Stimulated activated CD8-positive, alpha-beta memory T cell treated with anti-CD3 and anti-CD28 coated beads, Interleukin-4, amount 100 ng/mL, for 4 hours (primary cell): ENCODE measurements at places on chromosomes 16 and 17.

GRCh38 chr16:58634265-58634802, 4.7 kb upstream of the CNOT1 start:
- DNase-seq, result no peak

- no peak for DNase-seq
Measured at GRCh38 chr17:68297195-68297594, 5.9 kb downstream of the ARSG start.

DNA sequence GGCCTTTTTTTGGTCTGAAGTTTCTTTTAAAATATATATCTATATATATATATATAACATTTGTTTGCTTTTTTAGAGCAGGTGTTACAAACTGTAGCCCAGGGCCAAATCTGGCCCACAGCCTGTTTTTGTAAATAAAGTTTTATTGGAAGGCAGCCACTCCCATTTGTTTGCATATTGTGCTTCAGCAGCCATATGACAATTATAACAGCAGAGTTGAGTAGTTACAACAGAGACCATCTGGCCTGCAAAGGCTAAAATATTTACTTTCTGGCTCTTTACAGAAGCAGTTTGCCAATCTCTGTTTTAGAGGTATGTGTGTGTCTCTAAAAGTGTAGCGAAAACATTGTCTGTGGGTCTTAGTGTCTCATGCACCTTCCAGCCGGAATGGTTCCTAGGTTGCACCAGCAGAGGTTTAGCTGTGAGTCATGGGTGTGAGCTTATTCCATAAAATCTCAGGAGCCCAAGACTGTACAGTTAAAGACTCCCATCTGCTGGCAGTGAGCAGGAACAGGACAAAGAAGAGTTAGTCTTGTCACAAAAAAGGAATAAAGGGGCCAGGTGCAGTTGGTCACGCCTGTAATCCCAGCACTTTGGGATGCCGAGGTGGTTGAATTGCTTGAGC, 23.8 kb downstream of the LCMT1 start:
- DNase-seq, result no peak

- DNase-seq, result no peak
Measured at GRCh38 chr17:41639492-41640473, 15.4 kb upstream of the KRT17 start.

DNA sequence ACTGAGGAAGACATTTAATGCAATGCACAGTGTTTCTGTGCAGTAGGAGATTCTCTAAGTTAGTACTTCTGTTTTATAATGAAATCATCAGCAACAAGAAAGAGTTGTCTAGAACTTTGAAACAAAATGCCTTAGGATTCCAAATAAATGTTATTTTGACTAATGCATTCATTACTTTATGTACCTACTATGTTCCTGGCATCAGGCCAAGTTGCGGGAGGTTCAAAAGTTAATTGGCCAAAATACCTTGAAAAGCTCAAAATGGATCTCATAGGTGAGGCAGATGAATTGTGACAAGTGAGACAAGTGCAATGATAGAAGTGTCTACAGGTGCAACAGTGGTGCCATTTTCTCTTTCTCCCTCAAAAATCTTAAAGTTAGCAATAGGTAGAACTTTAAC, 289.4 kb downstream of the TOX3 start:
- no peak for DNase-seq

DNA sequence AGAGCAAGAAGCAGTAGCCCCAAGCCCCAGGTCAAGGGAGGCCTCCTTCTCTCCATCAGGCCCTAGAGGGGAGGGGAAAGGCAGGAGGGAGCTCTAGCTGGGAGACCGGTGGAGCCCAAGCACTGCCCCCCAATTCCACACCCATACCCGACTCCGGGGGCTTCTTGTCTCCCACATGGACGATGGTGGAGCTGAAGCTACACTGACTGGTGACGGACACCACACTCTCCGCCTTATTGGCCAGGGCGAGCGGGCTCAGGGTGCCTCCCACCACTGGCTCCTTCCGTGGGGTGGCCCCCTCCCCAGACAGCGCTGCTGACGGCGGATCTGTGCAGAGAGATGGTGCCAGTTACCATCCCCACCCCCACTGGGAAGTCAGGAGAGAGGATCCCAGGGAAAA, 6.4 kb downstream of the PER1 start:
- DNase-seq, result no peak

DNA sequence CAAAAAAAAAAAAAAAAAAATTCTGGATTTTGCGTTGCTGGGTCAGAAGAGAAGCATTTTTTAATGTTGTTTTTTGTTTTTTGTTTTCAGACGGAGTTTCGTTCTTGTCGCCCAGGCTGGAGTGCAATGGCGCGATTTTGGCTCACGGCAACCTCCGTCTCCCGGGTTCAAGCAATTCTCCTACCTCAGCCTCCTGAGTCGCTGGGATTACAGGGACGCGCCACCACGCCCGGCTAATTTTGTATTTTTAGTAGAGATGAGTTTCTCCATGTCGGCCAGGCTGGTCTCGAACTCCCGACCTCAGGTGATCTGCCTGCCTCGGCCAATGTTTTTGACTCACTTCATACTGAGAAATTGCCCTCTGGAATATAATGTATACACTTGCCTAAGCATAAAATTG, 11.0 kb upstream of the PAFAH1B1 start:
- no peak for DNase-seq

DNA sequence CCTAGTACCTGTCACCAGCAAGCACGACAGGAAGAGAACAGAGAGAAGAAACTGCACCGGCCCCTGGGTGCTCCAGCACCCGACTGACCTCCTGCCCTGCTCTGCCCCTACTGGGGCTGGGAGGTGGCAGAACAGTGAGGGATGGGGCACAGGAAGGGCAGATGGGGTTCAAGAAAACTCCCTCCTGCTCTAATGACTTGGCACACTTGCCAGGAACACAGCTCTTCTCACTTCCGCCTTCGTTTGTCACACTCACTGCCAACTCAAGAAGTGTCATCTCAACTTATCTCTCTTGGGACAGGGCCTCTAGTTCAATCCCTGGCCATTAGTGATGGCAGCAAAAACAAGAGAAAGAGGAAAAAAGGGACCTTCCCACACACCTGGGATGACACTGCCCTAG, 42.7 kb upstream of the ICAM2 start:
- DNase-seq, result no peak

DNA sequence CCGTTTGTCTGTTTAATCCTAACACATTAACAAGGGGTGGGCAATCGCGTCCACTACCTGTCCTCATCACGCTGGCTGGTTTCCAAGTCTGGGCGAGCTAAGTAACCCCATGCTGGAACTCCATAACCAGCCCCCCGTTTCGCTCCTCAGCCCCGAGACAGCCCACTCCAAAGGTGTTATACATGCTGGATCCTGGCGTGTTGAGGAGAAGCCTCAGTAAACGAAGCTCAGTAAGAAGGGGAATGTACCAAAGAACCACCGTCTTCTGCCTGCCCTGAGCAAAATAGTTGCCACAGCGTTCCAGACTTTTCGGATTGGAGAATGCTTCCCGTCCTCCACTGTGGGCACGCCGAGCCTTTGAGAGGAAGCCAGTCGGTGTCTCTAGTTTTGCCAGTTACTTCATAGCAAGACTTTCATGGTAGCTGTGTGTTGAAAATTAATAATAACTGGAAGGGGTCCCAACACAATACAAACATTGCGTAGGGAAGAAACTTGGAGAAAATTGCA, 16.1 kb upstream of the C17orf78 start:
- no peak for DNase-seq

GRCh38 chr17:57779706-57780105, 34.6 kb upstream of the CCDC182 start:
- no peak for DNase-seq

DNA sequence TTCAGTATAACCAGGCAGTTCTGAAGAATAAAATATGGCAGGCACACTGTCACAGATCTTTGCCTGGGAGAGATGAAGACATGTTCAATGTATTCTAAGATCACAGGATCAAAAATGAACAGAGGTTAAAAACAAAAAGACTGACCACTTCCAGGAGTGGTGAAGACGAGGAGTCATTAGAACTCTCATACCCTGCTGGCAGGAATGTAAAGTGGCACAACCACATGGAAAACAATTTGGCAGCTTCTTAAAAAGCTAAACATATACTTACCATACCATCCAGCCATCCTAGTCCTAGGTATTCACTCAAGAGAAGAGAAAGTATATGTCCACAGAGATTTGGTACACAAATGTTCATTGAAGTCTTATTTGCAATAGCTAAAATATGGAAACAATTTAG, 406.3 kb downstream of the NPIPA8 start:
- no peak for DNase-seq

DNA sequence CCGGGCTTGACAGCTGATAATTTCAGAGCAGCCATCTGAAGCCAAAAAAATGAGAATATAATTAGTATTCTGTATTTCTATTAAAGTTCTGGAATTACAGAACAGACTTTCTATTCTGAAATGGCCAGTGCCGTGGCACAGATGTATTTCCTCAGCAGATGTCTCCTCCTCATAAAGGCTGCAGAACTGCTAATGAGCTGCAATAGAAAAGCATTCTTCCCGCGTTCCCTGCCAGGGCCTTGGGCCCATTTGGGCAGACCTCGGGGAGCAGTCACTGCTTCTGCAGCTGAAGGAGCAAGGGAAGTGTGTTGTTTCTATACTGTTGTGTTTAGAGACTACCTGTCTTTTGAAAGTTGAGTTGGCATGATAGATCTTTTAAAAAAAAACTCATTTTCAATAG, 152.6 kb upstream of the CACNG5 start:
- DNase-seq, result no peak

DNA sequence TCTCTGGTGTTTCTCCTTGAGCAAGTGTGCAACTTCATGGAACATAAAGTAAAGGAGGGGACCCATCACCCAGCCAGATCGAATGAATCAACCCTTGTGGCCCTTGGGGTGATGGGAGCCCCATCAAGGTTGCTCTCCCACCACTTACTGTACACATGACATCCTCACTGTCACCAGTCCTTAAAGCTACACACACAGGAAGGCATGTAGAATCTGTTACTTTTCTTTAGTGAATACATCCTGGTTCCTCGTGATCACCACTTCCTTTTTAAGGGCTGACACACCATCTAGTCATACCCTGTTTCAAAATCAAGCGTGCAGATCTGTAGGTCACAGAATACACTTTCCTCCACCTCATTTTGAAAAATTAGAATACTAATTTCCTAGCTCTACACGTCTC, 22.6 kb upstream of the MPHOSPH6 start:
- peak; percentile 1 for DNase-seq
